ENCODE measurements at places on chromosomes 13 and 19.

GRCh38 chr19:10797078-10797477 lies 38.9 kb downstream of the TMED1 start:
- DNase-seq: no peak

GRCh38 chr13:113145496-113145895 lies 13.0 kb upstream of the PROZ start:
- DNase-seq: no peak

DNA sequence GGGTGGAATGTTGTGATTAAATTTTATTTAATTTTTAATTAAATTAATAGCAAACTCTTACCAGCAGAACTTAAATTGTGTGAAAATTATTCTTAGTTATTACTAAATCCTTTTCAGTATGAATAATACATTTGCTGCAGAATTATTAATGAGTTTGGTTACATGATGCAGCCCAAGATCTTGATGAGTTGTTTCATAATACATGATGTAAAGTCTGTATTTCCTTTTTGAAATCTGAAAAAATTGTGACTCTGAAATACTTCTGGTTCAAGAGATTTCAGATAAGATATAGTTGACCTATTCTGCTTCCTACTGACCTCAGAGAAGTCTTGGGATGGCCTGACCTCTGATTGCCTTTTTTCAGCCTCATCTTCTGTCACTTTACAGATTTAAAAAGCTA lies 11.1 kb downstream of the SAE1 start:
- no peak for DNase-seq

DNA sequence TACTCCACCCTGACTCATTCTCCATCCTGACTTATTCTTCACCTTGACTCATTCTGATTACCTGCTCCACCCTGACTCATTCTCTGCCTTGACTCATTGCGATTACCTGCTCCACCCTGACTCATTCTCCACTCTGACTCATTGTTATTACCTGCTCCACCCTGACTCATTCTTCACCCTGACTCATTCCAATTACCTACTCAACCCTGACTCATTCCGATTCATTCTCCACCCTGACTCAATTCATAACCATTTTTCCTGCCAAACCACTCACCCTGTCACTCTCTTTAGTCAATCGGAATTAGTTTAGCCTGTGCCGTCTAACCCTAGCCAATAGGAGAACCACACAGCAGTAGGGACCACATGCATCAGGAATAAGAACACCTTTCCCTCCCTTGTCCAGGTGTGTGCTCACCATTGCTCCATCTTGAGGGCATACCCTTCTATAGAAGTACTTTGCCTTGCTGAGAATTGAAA lies 1227.4 kb upstream of the PCDH20 start:
- no peak for DNase-seq

GRCh38 chr13:35293579-35294226 lies 182.8 kb downstream of the MAB21L1 start:
- DNase-seq: no peak

DNA sequence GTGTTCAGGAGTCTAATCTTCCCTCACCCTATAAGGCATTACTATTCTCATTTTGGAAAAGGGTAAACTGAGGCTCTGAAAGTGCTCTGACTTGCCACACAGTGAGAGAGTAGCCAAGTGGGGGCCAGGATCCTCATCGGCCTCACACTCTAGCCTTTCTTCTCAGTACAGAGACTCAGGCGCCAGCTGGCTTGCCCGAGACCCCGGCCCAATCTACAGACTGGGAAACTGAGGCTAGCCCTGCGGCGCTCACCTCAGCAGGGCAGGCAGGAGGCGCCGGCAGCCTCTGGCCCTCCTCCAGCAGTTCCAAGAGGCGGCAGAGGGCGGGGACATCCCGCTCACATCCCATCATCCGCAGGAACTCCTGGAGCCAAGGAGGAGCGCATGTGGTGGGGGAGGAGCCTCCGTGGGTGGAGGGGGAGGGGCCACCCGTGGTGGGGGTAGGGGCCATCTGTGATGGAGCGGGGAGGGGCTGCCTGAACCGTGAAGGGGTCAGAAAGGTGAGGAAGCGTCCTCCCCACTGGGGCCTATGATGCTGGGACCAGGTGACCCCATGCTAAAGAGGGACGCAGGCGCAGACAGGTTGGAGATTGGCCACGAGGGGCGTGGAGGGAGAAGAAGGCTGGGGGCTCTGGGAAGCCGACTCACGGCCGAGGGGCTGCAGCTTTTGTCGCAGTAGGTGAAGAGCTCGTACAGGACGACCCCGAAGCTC lies 8.7 kb upstream of the INSL3 start:
- DNase-seq: no peak

GRCh38 chr13:37453246-37453645 lies 145.3 kb downstream of the POSTN start:
- DNase-seq: no peak

DNA sequence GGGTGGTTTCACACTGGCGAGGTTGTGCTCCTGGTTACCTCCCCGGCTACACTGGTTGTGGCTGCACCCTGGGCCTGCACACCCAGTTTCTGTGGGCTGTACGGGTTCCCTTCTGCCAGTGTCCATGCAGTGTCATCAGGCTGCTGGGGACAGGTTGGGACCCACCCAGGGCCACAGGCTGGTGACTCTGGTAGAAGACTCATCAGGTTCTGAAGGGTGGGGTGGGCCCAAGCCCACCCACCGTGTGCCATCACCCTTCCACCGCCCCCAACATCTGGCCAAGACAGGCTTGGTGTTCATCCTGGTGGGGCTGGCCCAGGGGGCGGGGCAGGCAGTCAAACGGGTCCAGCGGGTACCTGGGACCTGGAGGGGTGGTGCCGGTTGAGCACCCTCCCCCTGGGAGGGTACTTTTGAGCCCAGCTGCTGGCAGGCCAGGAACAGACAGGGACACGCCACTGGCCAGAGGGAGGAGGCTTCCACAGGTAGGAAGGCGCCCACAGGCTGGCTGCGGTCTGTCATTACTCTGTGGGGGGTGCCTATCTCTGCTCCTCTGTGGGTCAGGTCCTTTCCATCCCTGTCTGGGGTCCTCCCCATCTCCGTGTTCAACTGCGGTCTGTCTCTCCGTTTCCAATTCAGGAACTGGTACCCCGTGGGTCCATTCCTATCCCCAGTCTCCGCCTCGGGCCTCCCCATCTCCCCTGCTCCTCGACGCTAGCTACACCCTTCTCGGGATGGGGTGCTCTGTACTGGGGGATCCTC lies at the start of gene RNF225:
Gene RNF225 (plus strand): TSS at position 437 of the 759 bp plus-strand sequence. CDS start 434 bp downstream, outside the sequence.
- no peak for DNase-seq

DNA sequence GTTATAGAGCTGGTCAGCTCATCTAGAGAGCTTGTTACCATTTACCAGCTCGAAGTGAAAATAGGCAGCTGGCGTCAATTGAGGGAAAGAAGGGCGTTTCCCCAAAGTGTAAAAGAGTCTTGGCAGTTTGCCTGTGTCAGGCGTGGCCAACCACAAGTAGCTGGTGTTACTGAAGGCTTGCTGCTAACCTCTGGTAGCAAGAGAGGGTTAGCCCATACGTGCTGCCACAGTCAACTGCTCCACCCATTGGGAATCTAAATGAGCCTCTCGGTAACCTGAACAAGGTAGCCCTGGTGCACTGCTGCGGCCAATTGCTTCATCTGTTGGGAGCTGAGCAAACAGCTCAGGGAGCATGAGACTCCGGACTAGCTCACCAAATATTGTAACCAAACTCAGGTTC lies 314.9 kb upstream of the SLITRK5 start:
- DNase-seq: no peak

DNA sequence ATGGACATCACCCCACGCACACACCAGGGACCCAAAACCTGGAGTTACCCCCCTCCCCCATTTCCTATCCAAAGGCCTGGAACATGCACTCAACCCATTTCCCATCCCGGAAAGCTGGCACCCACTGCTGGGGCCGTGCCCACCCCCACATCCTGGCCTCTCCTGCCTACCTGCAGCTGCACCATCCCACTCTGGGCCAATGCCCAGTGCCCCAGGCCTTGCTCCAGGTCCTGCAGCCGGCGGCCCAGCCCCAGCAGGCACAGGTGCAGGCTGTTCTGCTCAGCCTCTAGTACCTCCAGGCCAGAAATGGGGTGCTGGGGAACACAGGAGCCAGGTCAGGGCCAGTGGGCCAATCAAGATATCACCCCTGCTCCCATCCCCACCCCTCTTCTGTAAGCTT lies 1.7 kb downstream of the SYNE4 start:
- no peak for DNase-seq

GRCh38 chr19:41859213-41859617 lies 840 bp upstream of the RPS19 start:
- DNase-seq: no peak

DNA sequence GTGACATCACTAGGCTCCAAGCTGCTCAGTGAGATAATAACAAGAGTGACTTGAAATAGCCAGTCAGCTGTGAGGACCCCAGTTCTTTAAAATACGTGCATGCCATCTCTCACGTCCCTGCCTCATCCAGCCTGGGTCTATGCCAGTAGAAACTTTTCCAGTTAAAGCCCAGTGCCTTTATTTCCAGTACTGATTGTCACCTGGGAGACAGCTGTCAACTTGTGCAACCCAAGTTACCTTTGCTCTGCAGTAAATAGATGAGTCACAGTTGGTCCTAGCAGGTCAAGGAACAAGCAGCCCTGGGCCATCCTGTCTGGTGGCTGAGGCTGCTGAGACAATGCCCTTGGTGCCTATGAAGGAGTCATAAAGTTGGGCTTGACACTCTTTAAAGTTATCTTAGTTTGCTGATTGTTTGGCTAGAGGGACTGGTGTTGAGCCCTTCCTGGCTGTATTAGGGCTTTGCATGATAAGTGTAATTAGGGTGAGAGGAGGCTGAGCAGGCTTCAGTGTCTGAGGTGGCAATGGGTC lies 228.7 kb downstream of the LACC1 start:
- DNase-seq: no peak

DNA sequence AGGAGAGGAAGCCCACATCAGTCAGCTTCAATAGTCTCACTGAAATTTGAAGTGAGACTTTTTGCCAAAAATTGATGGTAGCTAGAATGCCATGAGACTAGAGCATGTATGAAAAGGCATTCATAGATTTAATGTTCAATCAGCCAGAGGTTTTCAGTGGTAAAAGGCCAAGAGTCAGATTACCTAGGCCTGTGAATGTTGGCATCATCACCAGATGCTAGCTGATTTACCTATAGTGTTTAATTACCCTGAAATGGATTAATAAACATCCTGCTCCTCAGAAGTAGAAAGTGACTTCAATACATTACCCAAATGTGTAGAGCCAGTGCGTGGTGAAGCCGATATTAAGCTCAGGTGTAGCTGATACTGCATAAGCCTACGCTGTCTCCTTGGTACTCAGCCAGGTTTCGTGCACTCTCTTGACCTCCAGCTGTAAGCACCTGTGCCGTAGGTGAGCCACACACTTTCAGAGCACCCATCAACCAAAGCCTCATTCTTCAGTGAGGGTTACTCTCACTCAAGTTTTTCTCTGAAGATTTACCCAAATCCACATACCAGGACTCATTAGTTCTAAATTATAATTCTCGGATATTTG lies 1140.3 kb upstream of the SLC10A2 start:
- no peak for DNase-seq

- no peak for DNase-seq
Measured at GRCh38 chr13:74771964-74772363, 637.8 kb upstream of the KLF12 start.

DNA sequence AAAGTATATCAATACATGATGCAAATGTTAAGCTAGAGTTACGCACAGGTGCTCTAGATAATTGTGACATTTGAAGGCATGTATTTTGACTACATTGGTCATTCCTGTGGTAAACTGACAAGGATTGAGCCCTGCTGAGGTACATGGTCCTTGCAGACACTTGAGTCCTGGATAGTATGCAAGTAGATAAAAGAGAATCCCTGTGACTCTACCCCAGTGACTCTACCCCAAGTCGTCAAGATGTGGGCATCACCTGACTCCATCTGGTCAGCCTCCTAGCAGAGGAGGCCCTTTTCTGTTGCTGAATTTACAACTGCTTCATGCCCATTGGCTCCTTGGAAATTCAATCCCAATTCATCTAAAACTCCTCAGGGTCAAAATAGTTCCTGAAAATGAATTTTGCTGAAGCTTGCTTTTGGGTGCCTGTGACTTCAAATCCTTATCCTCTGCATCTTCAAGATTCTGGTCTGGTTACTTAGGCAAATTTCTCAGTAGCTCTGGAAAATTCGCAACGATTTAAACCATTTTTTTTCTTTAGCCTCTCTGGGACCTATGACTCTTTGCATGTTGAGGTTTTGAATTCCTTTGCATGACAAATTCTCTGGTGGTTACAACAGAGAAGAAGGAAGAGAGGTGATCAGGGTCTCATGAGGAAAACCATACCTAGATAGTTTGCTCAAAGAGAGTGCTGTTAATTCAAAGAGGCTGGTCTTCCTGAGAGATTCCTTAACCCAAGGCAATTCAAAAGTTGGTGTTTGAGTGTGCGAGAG lies 422.1 kb downstream of the FGF9 start:
- no peak for DNase-seq

DNA sequence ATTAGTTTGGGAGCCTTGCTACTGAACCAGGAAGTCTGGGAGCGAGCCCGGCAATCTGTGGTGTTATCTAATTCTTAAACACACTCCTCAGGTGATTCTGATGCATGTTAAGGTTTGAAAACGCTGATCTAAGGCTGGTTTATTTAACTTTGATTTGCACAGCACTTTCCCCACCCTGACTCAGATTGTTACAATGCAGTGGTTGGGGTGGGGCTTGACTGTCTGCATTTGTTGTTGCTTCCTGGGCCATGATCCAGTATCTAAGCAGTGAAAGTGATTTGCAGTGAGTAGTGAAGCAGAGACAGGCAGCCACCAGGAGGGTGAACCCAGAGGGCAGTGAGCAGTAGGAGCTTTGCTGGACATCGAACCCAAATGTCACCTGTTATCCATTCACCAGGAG lies 81.6 kb upstream of the ARGLU1 start:
- no peak for DNase-seq

DNA sequence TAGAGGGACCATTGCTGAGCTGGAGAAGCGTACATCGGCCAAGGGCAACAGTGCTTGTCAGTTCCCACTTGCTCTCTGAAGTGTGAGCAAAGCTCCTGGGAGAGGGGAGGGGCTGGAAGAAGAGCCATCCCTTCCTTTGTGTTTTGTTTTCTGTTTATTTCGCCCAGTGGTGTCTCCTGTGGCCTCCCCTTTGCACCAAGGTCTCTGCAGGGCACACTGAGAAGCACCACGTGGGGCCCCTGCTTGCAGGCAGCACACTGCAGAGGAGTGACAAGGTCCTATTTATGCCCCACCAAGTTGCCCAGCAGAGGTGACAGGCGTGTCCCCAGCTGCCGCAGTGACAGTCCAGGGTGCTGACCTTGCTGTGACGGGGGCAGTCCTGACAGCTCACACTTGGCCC lies 24.0 kb downstream of the GRIN2D start:
- no peak for DNase-seq

- no peak for DNase-seq
Measured at GRCh38 chr13:51885651-51886050, 23.9 kb downstream of the CCDC70 start.
